ENCODE measurements at places on chromosomes 6 and 20. TPM values are rescaled to one million over a fixed set of nuclear protein-coding genes. Genes with fewer than 3 reads are reported as not detected.

APOBEC2 gene
- total RNA-seq: 12.6 TPM

NRSN1 gene
- total RNA-seq: not detected

- DNase-seq: peak; percentile 46
Measured at GRCh38 chr6:136526196-136526930, 23.9 kb downstream of the MAP7 start.

DNA sequence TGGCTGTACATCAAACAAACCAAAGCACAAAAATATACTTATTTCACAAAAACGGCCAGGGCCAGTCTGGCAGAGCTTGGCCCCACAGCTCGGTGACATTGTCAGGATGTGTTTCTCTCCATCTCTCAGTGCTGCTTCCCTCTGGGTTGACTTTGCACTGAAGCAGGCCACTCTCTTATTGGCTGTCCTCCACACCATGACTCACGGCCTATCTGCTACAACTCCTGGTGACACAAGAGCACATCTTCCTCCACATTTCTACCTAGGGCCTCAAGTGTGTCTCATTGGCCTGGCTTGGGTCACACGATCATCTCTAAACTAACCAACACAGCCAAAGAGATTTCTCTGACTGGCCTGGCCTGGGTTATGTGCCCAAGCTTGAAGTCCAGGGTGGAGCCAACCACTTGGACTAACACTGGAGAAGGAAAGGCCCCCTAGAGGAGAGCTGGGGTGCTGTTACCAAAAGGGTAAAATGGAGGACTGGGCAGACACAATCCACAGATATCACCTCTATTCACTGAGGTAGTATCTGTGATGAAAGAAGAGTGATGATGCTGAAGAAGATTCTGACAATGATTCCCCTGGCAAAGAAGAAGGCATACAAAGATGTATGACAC is 159.8 kb upstream of the TSHZ2 start:
- no peak for DNase-seq
